ENCODE measurements at places on chromosomes 6 and 20. TPM values are rescaled to one million over a fixed set of nuclear protein-coding genes. Genes with fewer than 3 reads are reported as not detected.

Gene OPN5
- not detected for total RNA-seq

Gene EYS
- total RNA-seq: not detected

Gene HMGCLL1
- total RNA-seq: not detected

Gene STMND1
- not detected for total RNA-seq

All from bladder microvascular endothelial cell (primary cell).